ENCODE measurements at places on chromosomes 12 and 14.

GRCh38 chr14:94601884-94602391 is 10.3 kb upstream of the SERPINA3 start:
- no peak for DNase-seq

DNA sequence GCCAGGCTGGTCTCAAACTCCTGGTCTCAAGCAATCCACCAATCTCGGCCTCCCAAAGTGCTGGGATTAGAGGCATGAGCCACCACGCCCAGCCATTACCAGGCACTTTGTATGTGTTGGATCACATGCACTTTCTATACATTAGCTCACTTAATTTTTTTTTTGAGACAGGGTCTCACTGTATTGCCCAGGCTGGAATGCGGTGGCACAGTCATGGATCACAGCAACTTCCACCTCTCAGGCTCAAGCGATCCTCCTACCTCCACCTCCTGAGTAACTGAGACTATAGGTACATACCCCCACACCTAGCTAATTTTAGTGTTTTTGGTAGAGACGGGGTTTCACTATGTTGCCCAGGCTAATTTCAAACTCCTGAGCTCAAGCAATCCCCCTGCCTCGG is 203.0 kb upstream of the MYL2 start:
- DNase-seq = no peak

DNA sequence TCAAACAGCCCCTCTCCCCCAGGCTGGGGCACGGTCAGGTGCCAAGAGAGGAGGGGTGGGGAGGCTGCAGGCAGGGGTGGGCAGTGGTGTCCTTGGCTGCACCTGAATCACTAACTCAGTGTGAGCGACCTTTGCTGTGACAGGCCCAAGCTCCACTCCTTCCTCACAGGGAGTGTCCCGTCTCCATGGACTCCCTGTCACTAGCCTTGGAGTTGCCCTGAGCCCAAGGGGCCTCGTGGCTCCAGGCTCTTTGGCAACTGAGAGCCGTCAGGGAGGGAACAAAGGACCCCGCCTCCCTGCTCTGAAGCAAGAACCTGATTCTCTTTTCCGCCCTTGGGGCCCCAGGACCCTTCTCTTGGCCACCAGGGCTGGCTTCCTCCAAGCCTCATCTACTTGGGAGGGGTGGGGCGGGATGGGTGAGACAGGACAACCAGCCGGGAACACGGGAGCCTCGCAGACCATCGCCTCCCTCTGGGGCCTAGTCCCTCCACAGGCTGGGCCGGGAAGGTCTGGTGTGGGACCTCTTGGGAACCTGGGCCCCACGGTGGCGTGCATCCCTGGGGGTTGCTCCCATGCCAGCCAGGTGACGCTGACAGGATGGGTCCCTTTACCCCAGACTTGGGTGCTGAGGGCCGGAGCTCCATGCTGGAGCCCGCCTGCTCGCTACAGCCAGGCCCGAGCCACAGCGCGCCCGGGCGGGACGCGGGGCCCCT is 935 bp upstream of the ADSS1 start:
- DNase-seq = no peak

DNA sequence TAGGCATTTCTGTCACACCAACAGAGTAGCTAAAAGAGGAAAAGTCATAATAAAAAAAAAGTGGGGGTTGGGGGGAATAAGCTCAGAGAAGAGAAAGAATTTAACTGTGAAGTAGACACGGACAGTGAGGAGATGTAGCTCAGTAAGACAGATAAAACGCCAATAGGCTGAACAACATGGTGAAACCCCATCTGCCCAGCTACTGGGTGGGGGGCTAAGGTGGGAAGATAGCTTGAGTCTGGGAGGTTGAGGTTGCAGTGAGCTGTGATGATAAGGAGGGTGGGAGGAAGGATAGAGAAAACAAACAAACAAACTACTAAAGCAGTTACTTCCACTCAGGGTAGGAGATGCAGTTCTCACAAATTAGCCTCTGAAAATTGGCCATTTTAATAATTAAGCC is 25.0 kb downstream of the HECTD4 start:
- DNase-seq = no peak

- no peak for DNase-seq
Measured at GRCh38 chr14:51219473-51220448, 20.3 kb upstream of the TMX1 start.
